RPMI7951 (cell line): ENCODE measurements at places on chromosomes 12 and 14. TPM values are rescaled to one million over a fixed set of nuclear protein-coding genes. Genes with fewer than 3 reads are reported as not detected.

FSCB gene
- not detected in 2 replicates for total RNA-seq

PTCSC3 gene
- total RNA-seq, result not detected in 2 replicates

POLE2 gene
- total RNA-seq, result 55.1 and 56.2 TPM in 2 replicates

GPR135 gene
- 0.48 and 0.68 TPM in 2 replicates for total RNA-seq

SOAT2 gene
- total RNA-seq, result not detected in 2 replicates

MYH6 gene
- not detected in 2 replicates for total RNA-seq

SDR9C7 gene
- not detected in 2 replicates for total RNA-seq

ADAMTS20 gene
- total RNA-seq, result not detected in 2 replicates

NACA gene
- 1,161 and 1,310 TPM in 2 replicates for total RNA-seq

MTERF2 gene
- 5.6 and 7.7 TPM in 2 replicates for total RNA-seq

POLE gene
- 14.9 and 18.2 TPM in 2 replicates for total RNA-seq

NELL2 gene
- under 0.01 and 1.1 TPM in 2 replicates for total RNA-seq

PHC1 gene
- total RNA-seq, result 10.3 and 12.7 TPM in 2 replicates

GRCh38 chr12:117097159-117097558 lies 2.1 kb downstream of the TESC start:
- no peak for DNase-seq

GRCh38 chr12:130650131-130650530 lies 66.0 kb downstream of the RIMBP2 start:
- no peak for DNase-seq

- DNase-seq, result no peak
Measured at GRCh38 chr14:61736751-61737150, 25.5 kb upstream of the SNAPC1 start.

DNA sequence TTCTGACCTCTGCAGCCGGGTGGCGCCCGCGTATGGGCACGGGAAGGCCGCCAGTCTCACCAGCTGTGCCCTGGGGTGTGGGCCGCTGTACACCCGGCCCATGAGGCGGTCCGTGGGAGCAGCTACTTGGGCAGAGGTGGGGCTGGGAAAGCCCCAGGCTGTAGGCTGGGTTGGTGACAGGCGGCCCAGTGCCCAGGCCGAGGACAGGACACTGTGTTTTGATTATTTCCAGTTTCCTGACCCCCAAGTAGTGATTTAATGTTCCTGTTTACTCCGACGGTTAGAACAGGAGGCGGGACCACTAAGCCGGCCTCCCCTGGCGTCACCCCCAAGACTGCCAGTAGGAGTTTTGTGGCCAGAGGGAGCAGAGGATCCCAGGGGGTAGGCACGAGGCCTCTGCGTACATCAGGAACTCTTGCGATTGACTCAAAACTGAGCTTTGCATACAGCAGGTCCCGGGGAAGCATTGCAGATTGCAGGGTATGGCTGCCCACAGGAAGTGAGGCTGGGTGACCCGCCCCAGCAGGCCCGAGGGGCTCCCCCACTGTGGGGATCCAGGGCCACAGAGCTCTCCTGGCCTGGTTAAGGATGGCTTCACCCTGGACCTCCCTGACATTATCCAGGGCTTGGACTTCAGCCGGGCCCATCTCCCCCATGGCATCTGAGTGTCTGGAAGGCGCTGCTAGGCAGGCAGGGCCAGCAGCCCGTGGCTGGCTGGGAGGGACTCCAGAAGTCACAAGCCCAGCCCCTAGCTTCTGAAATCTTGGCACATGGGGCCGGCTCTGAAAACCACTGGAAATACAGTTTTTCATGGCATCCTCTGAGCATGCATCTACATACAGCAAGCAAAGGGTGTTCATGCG lies 42.5 kb upstream of the DIO3 start:
- DNase-seq, result no peak

DNA sequence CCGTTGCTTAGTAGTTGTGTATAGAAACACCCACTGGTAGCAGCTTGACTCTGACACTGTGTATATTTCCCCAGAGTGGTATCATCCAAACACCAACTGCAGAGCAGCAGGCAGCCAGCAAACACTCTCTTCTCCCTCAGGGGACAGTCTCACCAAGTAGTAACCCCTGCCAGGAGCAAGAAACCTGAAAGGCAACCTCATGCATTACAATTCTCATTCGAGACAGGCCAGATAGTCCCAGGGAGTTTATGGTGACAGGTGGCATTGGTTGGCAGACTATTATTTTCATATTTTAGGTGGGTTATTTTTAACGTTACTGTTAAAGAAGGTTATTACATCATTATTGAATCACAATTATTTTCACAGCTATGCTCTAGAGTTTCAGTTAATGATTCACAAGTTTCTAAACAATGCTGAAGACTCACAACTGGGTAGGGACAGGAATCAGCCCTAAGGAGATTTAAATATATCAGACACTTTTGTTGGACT lies 222.8 kb downstream of the EGLN3 start:
- no peak for DNase-seq

- DNase-seq, result no peak
Measured at GRCh38 chr14:103105580-103106150, 11.1 kb downstream of the EXOC3L4 start.

GRCh38 chr14:75597149-75597548 lies 18.7 kb downstream of the FLVCR2 start:
- DNase-seq, result no peak

DNA sequence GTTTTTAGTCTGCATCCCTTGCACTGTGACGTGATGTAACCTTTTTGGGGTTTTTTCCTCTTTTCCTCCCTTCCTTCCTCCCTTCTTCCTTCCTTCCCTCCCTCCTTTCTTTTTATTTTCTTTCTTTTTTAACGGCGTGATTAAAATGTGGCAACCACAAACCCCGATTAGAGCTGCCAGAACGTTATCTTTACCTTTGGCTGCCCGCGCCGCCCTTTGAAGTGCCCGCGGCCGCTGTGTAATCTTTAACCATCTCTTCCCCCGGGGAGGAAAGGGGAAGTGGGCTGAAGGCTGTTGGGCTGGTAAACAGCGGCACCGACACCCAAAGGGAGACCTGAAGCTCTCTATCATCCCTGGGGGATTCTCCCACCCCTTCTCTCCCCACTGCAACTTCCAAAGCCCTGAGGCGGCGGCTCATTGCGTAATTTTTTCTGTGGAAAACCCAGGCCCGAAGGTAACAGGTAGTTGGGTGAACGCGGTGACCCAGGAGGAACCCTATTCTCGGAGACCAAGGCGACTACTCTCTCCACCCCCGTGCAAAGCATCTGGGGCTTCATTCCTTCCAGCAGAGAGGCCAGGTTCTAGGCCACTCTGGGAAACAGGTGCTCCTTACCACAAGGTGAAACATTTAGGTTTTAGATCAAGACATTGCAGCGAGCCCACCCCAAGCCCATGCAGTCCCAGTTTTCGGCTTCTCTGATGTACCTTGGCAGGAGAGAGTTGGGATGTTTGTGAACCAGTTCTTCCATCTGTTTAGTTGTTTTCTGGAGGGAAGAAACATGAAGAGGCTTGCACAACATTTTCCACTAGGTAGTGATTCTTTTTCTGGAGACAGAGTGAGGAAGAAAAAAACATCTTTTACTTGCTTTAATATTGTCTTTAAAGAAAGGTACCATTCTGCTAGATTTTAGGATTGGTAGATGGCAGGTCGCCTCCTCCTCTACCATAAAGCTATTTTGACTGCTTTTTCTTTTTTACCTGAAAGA lies 1.5 kb downstream of the LGR5 start:
- no peak for DNase-seq

- DNase-seq, result no peak
Measured at GRCh38 chr12:108779998-108780688, 48.8 kb upstream of the CORO1C start.

DNA sequence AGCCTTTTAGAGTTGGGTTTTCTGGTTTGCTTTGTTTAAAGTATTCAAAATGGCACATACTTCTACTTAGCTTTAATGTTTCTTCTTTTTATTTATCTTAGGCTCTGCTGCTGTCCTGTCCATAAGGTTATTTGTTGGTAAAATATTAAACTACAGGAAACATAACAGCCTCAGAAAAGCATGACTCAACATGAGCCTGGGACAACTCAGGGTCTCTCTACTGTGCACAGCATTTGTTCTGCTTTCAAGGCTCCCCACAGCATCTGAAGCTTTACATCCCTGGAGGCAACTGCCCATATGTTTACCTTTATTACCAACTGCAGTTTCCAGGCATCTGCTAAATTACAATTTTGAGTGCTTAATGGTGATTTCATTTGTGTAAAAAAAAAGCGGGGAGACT lies 954.2 kb upstream of the FBXO33 start:
- DNase-seq, result no peak

GRCh38 chr12:16349131-16349460 lies 1.7 kb downstream of the MGST1 start:
- DNase-seq, result peak; percentile 81

DNA sequence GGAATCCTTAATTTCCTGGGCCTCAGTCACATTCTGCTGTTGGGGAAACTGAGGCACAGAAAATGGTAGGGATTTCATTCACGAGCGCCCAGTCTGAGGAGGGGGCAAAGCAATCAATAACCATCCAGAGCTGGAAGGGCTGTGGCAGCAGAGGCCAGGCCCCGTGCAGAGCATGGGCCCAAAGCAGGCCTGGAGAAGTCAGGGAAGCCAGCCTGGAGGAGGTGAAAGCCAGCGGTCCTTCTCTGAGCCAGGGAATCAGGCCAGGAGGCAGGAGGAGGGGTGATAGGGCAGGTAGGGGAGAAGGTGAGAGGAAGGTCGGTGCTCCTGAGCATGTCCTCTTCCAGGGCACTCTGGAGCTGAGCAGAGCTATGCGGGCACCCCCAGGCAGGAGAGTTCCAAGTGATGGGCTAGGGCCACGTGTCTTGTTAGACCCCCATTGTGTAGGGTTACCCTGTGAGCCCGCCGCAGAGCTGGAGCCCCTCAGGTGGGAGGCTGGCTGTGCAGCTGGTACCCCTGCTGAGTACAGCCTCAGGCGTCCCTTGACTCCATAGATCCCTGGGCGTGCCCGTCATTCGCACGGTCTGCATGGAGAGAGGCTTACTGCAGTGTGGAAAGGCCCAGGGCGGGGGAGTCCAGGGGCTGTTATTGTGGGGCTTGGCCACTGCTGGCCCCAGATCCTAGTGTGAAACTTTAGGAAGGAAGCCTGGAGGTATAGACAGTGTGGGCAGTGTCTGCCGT lies 4.8 kb downstream of the TNFAIP2 start:
- DNase-seq, result no peak

GRCh38 chr12:24177889-24178288 lies 228.4 kb upstream of the SOX5 start:
- no peak for DNase-seq

- DNase-seq, result no peak
Measured at GRCh38 chr14:94330857-94331256, 7.7 kb upstream of the SERPINA6 start.

- DNase-seq, result no peak
Measured at GRCh38 chr12:115521771-115522409, 755.6 kb downstream of the MED13L start.

DNA sequence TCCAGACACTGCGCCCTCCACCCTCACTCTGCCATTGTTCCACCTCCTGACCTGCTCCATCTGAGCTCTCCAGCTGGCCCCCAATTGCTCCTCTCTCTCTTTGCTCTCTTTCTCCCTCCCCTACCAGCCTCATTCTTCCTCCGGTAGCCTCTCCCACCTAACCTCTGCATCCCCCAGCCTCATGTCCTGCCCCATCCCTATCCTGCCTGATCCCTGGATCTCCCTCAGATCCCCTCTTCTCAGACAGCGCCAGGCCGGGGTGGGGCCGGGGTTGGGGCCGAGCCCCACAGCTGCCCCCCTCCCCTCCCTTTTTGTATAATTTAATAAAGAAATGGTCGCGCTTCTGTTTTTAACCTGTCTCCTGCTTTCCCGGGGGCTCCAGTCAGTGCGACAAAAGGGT lies 1.7 kb upstream of the LAG3 start:
- DNase-seq, result no peak

- DNase-seq, result no peak
Measured at GRCh38 chr12:29545102-29545467, 47.6 kb upstream of the OVCH1 start.

DNA sequence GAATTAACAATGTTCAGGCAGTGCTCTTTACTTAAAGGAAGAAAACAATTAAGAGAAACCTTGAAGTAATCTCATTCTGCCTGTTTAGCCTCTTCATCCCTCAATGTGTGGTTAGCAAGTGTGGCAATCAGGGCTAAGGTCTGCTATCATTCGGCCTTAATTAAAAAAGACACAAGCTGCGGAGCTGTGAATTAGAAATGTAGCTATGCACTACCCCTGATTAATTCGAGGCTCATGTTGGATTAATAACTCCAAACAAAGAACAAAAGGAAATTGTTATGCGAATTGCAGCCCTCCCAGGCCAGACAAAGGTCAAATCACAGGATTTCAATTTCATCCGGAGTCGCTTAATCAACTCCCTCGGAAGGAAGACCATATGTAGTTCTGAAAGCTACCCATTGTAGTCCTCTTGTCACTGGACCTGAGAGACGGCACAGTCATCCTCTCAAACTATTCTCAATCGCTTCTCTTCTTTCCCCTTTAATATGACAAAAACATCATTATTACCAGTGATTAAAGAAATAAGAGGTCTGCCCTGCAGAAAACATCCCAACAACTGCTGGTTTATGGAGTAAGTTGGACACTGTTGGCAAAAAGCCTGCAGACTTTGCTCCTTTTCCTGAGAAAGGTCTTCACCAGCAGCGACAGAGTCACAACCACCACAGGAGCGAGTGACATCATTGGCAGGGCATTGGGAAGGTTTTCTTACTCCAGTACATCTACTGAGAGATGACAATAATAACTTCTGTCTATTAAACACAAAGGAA lies 71.1 kb upstream of the SOX5 start:
- DNase-seq, result peak; percentile 30

GRCh38 chr12:6941782-6942181 lies 1.8 kb upstream of the RNU7-1 start:
- DNase-seq, result no peak
